ENCODE measurements at places on chromosomes 7 and 10.
A peak's percentile ranks its signal among the peaks of the same experiment; 100 is the strongest.

- no peak for DNase-seq
These were observed 95.5 kb downstream of the EBF3 start for GRCh38 chr10:129868449-129869035.

- DNase-seq = no peak
These were observed 26.9 kb downstream of the DNAJB9 start for GRCh38 chr7:108596560-108596959.

- no peak for DNase-seq
These were observed 58.0 kb downstream of the LSMEM1 start for GRCh38 chr7:112538726-112539255.

DNA sequence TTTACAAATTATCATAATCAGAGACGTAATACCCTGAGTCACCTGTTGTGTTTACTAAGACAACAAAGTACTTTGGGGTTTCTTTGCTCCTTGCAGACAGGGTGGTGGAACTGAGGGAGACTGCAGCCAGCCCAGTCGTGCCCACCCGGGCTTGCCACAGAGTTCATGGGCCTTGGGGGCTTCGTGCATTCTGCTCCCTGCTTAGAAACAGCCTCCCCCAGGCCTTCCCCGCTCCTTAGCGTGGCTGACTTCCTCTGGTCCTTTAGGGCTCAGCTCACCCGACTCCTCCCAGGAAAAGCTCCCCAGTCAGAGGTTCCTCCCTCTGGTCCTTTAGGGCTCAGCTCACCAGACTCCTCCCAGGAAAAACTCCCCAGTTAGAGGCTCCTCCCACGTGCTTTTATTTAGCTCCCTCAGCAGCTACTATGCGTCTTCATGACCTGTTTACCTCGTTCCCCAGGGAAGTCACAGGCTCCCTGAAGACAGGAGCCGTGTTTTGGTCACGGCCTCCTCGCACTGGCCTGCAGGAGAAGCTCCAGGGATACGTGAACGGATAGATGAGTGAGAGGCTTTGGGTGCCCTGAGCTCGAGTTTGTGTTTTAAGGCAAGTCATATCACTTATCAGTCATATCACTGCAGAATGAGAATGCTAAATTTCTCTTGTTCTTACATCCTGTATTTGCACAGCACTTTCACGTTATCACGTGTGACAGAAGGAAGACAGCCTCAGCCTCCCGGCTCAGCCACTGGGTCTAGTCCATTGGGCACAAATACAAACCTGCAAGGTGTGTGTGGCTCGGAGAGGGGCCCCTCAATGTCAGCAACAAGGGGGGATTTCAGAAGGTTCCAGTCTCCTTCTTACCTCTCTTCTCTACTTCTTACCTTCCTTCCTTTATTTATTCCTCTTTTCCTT lies 52.7 kb upstream of the VIPR2 start:
- DNase-seq = no peak

GRCh38 chr7:50660040-50660829 lies 95.0 kb upstream of the DDC start:
- DNase-seq = no peak

DNA sequence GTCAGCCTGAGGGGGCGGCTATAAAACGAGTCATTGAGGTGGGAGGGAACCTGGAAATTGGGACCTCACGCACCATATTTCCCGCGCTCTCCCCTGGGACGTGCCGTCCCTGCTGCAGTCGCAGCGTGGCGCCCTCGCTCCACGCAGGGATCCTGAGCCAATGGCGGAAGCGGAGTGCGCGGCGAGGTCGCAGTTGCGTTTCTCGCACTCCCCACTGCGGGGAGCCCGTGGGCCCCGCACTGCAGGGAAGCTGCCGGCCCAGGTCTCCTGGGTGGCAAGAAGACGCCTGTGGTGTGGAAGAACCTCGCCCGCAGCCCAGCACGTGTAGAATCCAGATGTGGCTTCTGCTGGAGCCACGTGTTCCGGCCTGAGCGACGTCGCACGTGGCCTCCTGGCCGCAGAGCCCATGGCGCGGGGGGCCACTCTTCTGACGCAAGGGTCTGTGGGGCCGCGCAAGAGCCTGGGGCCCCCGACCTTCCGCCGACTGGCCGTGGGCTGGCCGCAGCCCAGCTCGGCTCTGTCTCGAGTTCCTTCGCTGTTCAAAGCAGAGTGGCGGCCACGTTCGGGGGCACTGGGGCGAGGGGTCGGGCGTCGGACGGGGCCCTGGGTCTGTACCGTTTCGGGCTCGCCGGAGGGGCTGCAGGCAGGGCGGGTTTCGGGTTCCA lies 26.4 kb downstream of the HIF1AN start:
- DNase-seq = peak; percentile 58

DNA sequence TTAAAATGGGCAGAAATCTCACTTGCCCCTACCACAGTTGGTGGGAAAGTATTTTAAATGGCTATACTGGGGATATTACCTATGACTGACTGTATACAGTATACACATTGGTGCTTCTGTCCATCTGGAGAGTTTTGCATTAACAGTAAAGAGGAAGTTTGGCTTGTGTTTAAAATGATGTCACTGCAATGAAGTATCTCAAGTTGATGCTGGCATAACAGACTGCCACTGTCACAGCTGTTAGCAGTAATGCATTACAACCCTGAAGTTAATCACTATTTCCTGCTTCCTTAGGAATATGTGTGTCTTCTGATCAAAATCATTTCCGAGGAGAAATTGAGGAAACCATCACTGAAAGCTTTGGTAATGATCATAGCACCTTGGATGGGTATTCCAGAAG lies 1.9 kb downstream of the DKK1 start:
- DNase-seq = peak; percentile 66

- no peak for DNase-seq
These were observed 201.4 kb upstream of the AOAH start for GRCh38 chr7:36925691-36926090.

- DNase-seq = no peak
These were observed 635.4 kb downstream of the CALN1 start for GRCh38 chr7:71776726-71777125.

- no peak for DNase-seq
These were observed 74.6 kb downstream of the PPP1R17 start for GRCh38 chr7:31761646-31762045.

DNA sequence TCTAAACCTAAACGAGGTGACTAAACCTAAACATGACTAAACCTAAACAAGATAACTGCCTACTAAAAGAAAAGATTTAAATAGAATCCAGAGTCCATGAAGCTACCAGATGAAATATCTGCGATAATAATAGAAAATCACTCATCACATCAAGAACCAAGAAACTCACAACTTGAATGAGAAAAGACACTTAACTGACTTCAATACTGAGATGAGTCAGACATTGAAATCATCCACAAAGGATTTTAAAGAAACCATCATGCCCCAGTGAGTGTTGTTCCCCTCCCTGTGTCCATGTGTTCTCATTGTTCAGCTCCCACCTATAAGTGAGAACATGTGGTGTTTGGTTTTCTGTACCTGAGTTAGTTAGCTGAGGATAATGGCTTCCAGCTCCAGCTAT lies 416.0 kb downstream of the CALN1 start:
- no peak for DNase-seq

DNA sequence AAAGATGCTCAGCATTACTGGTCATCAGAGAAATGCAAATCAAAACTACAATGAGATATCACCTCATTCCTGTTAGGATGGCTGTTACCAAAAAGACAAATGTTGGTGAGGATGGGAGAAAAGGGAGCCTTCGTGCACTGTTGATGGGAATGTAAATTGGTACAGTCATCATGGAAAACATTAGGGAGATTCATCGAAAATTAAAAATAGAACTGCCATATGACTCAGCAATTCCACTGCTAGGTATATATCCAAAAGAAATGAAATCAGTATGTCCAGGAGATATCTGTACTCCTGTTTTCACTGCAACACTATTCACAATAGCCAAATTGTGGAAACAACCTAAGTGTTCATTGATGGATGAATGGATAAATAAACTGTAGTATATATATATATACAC lies 228.1 kb downstream of the ACTR3B start:
- no peak for DNase-seq

DNA sequence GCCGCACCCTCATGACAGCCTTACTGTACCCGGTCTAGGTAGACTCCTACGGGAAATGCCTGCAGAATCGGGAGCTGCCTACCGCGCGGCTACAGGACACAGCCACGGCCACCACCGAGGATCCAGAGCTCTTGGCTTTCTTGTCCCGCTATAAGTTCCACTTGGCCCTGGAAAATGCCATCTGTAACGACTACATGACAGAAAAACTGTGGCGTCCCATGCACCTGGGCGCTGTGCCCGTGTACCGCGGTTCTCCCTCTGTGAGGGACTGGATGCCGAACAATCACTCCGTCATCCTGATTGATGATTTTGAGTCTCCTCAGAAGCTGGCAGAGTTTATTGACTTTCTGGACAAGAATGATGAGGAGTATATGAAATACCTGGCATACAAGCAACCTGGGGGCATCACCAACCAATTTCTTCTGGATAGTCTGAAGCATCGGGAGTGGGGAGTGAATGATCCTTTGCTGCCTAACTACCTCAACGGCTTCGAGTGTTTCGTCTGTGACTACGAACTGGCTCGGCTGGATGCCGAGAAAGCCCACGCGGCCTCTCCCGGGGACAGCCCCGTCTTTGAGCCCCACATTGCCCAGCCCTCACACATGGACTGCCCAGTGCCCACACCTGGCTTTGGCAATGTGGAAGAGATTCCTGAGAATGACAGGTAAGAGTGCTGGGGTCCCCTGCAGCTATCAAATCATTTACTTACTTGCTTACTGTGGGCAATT lies 8.5 kb upstream of the CHCHD1 start:
- DNase-seq = peak; percentile 29

DNA sequence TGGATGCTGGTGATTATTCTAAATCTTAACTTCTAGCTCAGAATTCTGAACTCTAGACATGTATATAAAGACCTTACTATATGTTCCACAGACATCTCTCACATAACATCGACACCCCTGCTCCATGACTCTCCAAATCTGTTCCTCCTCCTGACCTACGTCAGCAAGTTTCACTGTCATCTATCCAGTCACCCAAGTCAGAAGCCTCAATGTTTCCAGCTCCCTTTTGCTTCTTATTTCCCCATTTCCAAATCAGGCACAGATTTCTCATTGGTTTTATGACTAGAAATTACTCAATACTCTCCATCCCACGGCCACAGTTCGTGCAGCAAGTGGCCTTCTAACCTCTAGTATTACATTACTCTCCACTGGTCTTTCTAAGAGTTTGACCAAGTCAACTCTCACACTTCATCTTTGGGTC lies 28.5 kb downstream of the EPC1 start:
- DNase-seq = no peak

DNA sequence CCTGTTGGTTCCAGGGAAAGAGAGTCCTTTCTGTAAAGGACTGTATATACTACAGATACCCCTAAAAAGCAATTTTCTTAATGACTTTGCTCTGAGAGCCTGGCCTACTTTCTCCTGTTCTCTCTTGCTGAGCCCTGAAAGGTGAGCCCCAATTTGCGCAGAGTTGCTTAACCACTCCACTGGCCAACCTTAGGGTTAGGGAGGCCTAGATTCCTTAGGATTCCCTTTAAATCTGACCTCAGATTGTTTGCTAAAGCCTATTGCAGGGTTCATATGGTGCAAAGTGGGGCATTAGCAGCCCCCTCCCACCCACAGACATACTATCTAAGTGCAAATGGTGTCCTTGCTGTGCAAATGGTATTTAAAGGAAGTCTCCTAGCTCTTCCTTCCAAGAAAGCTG lies 164.2 kb downstream of the RNLS start:
- no peak for DNase-seq

DNA sequence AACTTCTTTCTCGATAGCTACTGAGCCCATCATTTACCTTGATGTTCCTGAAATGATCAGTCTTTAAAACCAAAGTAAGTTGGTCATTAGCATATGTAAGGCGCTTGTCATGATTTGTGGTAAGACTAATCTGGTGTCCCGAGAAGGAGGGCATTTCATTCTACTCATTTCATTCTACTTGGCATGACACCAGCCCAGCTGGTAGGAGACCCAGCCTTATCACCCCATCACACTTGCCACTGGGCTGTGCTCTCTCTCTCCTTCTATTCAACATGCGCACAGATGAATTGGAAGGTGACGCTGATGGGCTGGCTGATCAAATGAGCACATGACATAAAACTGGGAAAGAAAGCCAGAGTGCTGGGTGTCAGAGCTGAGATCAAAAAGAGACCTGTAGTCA lies 65.7 kb downstream of the CRTAC1 start:
- DNase-seq = no peak

- peak; percentile 47 for DNase-seq
These were observed 83.9 kb upstream of the ANK3 start for GRCh38 chr10:60473557-60473956.

DNA sequence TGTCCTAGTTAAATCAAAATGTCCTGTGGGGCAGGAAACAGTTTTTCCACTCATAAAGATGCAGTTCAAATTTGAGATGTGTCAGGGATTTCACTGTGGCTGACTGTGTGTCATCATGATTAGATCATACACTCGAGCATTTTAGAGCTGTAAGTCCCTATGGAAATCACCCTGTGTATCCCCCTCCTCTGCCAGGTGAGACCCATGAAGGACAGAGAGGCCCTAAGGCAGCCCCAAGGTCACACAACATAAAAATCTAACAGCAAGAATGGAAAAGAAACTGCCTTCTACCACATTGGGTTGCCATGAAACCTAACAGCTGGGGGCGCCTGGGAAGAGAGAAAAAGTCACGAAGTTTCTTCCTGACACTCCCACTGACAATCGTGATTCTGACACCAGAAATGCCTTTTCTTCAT lies 135.8 kb downstream of the KCNMA1 start:
- DNase-seq = peak; percentile 80

- DNase-seq = peak; percentile 67
These were observed 15.6 kb upstream of the LMTK2 start for GRCh38 chr7:98091061-98091460.

- DNase-seq = no peak
These were observed 63.2 kb upstream of the TMEM168 start for GRCh38 chr7:112853422-112853821.

DNA sequence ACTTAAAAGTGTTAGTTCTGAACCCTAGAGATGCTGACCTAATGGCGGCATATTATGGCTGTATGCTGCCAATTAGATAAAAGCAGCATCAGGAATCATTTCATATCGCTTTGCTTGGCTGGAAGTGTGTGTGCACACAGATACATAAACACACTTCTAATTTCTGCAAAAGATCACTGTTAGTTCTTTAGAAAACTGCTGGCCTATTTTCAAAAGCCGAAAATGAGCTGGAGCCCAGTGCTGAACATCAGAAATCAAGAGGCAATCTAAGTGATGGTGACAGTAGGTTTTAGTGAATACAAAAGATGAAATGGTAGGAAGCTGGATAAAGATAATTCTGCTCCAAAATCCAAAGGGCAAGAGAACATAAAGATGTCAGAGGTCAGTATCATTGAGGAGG lies 745.8 kb upstream of the LRRTM3 start:
- DNase-seq = no peak

GRCh38 chr10:44399659-44400451 lies 15.0 kb upstream of the CXCL12 start:
- no peak for DNase-seq

- DNase-seq = peak; percentile 79
These were observed 111.2 kb upstream of the ZMIZ1 start for GRCh38 chr10:78957471-78958039.
